Activated CD8-positive, alpha-beta T cell treated with anti-CD3 and anti-CD28 coated beads, Interleukin-2, amount 10 ng/mL, durations not matched to agents 7 days and 5 days (primary cell): ENCODE measurements at places on chromosomes 13 and 19. TPM values are rescaled to one million over a fixed set of nuclear protein-coding genes. Genes with fewer than 3 reads are reported as not detected.

DNA sequence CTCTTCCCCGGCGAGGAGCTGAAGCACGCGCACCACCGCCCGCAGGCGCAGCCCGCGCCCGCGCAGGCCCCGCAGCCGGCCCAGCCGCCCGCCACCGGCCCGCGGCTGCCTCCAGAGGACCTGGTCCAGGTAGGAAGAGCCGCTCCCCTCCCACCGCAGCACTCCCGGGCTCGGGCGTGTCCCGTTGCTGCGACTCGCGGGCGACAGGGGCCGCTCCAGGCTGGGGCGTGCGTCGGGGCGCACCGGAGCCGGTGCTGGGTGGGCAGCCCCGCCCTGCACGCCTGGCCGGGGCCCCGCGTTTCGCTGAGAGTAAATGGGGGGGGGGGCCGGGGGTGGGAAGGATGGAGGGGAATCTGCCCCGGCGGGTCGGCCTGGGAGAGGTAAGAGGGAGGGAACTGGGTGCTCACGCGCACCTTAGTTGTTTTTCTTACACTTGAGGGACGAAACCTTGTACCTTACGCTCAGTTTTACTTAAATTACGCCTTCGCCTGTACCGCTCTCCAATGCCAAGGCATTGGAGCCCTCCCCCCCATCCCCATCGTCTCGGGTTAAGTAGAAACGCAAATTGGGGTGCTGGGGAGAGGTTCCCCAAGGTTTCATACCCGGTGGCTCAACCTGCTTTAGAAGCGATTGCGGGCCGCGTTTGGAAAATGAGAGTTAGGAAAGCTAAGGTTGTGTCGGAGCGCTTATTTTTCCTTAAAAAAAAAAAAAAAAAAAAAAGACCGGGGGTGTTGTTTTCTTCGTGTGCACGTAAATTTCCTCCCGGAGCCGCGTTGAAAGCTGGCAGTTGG lies 850 bp downstream of the KLF5 start:
- H3K4me1 ChIP-seq = peaks cover 23% of the 10 kb centered on the region
- peak overlapping the region; percentile 53 for H3K27ac ChIP-seq
- peaks cover 32% of the 10 kb centered on the region for H3K27me3 ChIP-seq
- peak overlapping the region; percentile 82 for H3K4me3 ChIP-seq

DNA sequence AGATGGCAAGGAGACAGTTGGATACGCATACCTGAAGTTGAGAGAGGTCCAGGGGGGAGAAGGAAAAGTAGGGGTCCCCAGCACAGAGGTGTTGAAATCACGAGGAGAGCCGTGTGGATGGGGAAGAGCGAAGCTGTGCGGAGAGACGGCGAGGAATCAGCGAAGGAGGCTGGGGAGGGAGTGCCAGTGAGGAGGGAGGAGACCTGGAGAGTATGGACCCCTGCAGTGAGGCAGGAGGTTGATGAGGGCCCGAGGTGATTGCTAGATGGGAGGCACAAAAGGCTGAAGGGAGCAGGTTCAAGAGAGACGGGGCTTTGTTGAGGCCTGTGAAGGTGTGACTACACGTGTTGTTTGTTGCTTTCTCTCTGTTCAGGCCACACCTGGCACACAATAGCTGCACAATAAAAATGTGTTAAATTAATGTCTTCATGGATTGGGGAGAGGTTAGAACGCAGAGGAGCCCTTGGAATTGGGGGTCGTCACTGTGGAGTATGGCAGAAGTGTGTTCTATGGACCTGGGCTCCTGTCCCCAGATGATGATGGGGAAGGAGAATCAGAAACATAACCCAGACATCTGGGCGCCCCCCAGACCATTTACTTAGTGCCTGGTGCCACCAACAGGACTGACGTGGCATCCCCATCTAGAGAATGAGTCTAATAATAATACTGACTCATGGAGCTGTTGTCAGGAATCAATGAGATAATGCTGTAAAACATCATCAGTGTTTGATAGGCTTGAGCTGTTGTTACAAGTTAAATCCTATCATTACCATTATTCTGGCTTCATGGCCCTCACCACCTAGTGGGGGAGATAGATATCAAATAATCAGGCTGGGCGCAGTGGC lies 137.5 kb downstream of the SIPA1L3 start:
- DNase-seq = no peak
- peaks cover 43% of the 10 kb centered on the region for H3K4me1 ChIP-seq
- H3K36me3 ChIP-seq = no peaks in the 10 kb centered on the region
- peak overlapping the region; percentile 10 for H3K27ac ChIP-seq
- no peak overlapping the region for H3K4me3 ChIP-seq
- no peaks in the 10 kb centered on the region for H3K27me3 ChIP-seq

DNA sequence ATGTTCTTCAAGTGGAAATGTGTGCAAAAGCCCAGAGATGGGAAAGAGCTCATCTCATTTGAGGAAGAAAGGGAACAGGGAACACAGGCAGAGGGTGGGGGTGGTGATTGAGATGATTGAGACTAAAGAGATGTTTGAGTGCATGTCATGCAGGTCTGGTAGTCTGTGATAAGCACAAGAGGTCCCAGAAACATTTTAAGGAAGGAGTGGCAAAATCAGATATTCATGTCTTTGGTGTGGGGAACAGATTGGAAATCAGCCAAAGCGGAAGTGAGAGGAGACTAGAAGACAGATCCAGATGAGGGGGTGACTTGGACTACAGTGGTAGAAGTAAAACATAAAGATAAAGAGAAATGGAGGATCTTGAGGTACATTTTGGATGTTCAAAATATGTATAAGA lies 39.4 kb upstream of the DACH1 start:
- H3K4me1 ChIP-seq = no peaks in the 10 kb centered on the region
- DNase-seq = no peak
- H3K27me3 ChIP-seq = no peaks in the 10 kb centered on the region
- no peak overlapping the region for H3K27ac ChIP-seq
- no peaks in the 10 kb centered on the region for H3K36me3 ChIP-seq

DNA sequence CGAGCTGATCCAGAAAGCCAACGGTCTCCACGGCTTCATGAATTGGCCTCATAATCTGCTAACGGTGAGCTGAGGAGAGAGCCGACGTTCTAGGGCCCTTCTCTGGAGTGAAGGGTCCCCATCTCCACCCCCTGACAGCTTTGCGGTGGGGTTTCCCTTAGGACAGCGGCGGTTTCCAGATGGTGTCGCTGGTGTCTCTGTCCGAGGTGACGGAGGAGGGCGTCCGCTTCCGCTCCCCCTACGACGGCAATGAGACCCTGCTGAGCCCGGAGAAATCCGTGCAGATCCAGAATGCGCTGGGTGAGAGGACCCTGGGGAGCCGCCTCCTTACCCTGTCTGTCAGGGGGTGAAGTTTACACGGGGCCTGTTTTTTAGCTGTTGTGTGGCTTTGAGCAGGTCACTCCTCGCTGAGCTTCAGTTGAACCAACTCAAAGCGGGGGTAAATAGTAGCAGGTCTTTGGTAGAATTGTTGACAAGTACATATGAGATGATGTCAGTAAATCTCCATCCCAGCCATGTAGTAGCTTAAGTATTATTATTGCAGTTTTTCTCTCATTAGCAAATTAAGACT lies 801 bp downstream of the QTRT1 start:
- H3K36me3 ChIP-seq = peaks cover 2% of the 10 kb centered on the region
- peak overlapping the region; percentile 80 for H3K4me3 ChIP-seq
- H3K4me1 ChIP-seq = peaks cover 12% of the 10 kb centered on the region
- peak overlapping the region; percentile 74 for H3K27ac ChIP-seq
- peaks cover 5% of the 10 kb centered on the region for H3K27me3 ChIP-seq
- peak; percentile 47 for DNase-seq

DNA sequence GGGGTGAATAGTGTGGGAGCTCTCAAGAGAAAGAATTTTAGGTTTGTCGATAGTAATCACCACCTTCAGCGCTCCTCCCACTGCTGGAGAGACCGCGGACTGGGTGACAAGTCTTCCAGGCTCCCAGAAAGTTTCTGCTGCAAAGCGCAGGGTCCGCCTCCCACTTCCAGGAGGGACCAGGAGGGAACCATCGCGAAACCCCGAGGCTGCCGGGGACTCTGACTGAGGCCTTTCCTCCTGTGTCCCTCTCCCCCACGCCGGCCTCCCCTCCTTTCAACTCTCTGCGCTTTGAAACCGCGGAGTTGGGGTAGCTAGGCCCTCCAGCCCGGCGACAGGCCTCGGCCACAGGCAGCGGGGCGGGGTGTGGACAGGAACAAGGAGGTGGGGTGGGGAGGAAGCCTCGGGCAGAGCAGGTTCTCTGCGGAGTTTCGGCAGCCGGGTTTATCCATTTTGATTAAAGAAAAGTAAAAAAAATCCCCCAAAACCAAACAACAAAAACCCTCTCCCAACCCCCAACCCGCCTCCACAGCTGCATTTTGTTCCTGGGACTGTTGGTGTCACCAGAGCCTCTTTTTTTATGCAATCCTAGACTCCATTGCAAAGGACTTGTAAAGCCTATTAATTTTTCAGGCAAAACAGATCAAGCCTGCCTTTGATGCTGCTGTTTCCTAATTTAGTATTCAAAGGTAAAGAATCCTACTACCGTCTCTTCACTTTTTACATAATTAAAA lies 157.2 kb downstream of the TM9SF2 start:
- H3K27me3 ChIP-seq = peaks cover 19% of the 10 kb centered on the region
- peak overlapping the region; percentile 66 for H3K4me3 ChIP-seq
- peak; percentile 76 for DNase-seq
- H3K27ac ChIP-seq = peak overlapping the region; percentile 93

- no peak overlapping the region for H3K27ac ChIP-seq
- DNase-seq = no peak
- H3K27me3 ChIP-seq = peaks cover 8% of the 10 kb centered on the region
- no peaks in the 10 kb centered on the region for H3K4me1 ChIP-seq
These were observed 11.6 kb upstream of the CNMD start for GRCh38 chr13:52751196-52751595.

RFX1 gene
- 15.9 TPM for total RNA-seq

- DNase-seq = no peak
- no peak overlapping the region for H3K4me3 ChIP-seq
- no peaks in the 10 kb centered on the region for H3K27me3 ChIP-seq
- H3K4me1 ChIP-seq = no peaks in the 10 kb centered on the region
- H3K27ac ChIP-seq = no peak overlapping the region
- no peaks in the 10 kb centered on the region for H3K36me3 ChIP-seq
These were observed 2100.5 kb upstream of the PCDH20 start for GRCh38 chr13:63516124-63516523.
